ENCODE measurements at places on chromosomes 1 and 21.

DNA sequence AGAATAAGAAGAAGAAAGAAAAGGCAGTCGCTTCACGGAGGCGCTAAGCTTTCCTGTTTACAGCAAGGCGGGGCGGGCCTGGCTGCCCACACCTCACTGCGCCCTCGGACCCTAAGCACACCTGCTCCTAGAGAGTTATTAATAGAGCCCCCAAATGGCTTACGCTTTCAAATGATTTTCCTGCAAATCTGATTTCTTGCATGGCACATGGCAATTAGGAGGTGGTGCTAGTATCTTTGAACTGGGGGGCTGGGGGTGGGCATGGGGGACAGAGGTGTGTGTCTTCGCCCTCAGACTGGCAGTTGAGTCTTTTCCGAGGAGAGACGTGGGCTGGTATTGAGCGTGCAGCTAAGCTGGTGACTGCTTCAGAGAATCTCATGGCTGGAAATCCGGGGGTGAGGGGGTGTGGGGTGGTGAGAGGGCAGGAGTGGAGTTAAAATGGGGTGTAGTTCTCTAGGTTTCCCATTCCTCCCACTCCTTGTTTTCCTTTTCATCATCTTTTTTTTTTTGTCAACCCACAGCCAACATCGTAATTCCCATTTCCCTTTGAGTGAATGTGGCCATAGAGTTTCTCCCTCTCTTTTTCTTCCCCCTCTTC, 1.3 kb downstream of the S1PR1 start:
- DNase-seq = no peak

- DNase-seq = no peak
Measured at GRCh38 chr1:24388331-24388885, 25.2 kb downstream of the STPG1 start.

DNA sequence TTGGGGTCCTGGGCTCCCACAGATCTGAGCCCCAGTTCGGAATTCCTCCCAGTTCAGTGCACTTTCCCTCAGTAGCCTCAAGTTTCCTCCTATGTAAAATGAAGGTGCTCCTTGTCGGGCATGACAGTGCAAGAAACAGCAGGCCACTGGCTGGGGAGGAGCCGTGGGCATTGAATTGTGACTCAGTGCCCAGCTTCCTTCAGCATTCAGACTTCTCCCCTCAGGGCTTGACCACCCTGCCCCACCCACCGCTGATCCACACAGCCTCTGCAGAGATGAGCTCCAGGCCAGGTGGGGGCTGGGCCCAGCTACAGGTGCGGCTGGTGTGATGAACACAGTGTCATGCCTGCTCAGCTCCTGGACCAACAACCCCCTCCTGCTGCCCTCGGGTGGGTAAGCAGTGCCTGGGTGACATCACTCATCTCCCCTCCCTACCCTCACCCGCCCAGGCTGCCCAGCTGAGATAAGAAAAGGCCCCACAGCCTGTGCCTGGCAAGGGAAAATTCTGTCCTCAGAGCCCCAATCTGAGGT, 4.9 kb downstream of the MOB3C start:
- no peak for DNase-seq

DNA sequence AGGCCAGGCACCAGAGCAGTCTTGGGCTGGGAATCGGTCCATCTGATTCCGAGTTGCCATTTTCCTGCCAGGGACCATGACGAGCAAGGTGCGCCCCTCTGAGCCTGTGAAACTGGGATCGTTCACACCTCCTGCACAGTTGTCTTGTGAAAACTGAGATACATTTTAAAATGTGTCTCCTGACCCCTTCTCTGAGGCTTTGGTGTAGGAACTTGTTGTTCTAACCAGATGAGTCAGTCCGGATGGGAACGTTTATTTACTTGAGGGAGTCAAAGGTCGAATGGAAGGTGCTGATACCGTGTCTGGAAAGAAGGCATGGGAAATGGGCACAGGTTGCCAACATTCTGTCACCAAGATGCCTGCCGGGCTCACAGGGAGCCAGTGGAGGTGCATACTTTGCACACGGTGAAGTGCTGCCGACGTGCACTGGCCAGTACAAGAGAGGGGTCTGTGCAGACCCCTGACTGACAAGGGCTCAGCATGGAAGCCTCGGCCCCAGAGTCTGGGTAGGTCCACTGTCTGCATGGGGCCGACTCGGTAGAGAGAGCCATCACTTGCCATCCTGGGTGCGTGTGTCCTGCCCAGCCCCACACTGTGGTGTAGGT, 7.4 kb upstream of the KCNN3 start:
- DNase-seq = no peak

- no peak for DNase-seq
Measured at GRCh38 chr1:241215203-241215602, 141.8 kb downstream of the RGS7 start.

DNA sequence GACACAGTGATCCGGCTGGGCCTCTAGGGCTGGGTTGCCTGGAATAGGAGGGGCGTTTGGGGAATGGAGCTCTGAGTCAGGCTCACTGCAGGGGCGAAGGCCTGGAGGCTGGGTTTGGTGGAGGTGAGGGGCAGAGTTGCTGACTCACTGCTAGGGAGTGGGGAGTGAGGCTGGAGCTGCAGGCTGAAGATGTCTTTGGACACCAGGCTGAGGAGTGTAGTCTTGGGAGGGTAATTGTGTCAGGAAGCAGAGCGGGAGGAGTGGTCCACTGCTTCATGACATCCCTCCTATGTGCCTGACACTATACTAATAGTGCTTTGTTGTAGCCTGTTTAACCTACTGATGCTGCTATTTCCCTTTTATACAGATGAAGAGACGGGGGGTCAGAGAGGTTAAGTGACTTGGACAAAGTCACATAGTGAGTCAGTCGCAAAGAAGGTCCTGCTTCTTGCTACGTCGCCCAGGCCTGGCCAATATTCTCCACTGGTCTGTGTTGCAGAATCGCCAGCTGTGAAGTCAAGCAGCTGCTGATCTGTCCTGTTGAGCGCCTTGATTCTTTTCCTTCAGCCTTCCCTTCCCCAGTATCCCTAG, 13.6 kb downstream of the ACTL8 start:
- no peak for DNase-seq

- no peak for DNase-seq
Measured at GRCh38 chr1:202038688-202039346, 28.4 kb downstream of the ELF3 start.

- DNase-seq = no peak
Measured at GRCh38 chr1:24793447-24794129, 48.3 kb downstream of the CLIC4 start.

All from NCI-H2171 (cell line).